ENCODE measurements at places on chromosomes 12 and 14.

GRCh38 chr14:101973356-101973755 lies 9.0 kb downstream of the DYNC1H1 start:
- no peak for DNase-seq

DNA sequence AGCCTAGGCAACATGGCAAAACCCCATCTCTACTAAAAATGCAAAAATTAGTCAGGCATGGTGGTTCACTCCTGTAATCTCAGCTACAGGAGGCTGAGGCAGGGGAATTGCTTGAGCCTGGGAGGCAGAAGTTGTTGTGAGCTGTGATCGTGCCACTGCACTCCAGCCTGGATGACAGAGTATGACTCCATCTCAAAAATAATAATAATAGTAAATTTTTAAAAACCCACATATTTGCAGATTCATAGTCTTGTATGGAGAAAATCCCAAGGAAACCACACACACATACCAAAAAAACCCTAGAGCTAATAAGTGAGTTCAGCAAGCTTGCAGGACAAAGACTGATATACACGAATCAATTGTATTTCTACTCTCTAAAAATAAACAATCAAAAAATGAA lies 19.0 kb upstream of the MTHFD1 start:
- DNase-seq = no peak

GRCh38 chr14:72892879-72893635 lies 844 bp downstream of the DPF3 start:
- DNase-seq = peak; percentile 33

GRCh38 chr12:94265966-94266745 lies 117.8 kb downstream of the PLXNC1 start:
- no peak for DNase-seq

- no peak for DNase-seq
These were observed 120.3 kb upstream of the PLEKHG7 start for GRCh38 chr12:92582475-92582874.

DNA sequence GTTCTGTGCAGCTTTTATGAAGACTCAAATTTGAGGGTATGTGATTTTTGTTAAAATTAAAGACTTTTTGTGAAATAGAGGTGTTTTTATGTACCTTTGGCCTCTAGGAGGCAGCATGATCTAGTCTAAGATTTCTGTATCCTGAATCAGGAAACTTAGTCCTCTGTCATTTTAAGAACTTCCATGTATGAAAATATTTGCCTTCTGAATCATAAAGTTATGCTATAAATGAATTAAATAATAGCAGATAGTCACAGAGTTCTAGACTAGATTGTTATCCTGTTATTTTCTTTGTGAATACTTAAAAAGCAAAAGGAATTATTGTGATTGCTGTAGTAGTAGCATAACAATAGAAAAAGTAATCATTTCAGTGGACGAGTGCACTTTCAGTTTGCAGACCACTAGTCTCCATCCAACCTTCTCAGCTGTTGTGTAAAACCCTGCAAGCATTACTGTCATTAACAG lies 56.3 kb downstream of the FGD4 start:
- peak; percentile 19 for DNase-seq

DNA sequence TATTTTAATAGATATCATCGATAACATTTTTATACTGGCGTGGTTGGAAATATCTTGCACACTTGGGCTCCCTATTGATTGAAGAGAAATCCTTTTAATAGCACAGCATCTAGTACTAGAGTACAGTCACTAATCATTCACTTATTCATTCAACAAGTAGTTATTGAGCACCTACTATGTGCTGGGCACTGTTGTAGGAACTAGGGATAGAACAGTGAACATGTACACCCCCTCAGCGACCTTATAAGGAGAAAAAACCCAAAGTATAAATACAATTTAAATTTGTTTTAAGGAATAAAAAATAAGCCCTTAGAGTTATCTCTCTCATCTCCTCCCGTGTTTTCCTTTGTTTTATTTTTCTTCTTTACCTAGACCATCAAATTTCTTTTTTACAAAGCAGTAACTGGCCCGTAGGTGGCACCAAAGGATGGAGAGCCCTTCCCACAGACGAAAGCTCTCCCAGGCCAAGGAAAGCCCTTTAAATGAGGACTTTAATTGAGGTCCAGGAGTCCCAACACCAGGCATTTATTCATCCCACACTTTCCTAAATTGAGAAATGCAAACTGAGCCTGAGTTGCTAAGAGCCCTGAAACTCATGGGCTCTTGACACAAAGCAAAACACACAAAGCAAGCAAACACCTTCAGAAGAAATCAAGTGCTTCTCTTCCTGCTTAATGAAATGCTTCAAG lies 29.0 kb downstream of the PEBP1 start:
- peak; percentile 21 for DNase-seq

- no peak for DNase-seq
These were observed 595.6 kb upstream of the ATP2B1 start for GRCh38 chr12:90304231-90304630.

DNA sequence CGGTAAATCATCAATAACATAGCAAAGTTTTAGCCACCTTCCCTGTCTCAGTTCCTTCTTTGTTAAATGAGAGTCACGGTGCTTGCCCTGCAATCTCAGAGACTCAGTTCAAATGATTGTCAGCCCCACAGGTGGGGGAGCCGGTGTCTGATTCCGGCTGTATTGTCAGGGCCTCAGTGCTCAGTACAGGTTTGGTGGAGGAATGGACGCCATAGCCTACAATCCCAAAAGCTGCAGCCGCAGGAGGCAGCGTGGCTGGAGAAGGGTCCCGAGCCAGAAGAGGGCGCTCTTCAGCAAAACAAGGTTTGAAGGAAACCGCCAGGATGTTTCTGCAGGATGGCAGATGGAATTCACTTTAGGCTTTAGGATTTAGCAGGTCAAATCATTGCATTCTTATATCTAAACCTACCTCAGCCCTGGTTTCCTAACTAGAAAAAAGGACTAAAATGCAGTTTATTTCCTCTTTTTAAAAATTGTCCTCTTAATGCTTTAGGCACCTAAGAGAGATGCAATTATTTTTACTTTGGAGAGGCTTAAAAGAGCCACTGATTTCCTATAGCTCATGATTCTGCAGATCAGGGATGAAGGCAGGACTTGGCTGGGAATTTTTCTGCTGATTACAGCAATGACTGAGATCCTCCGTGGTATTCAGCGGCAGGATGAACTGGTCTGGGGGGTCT lies 29.2 kb downstream of the FOS start:
- DNase-seq = no peak

- no peak for DNase-seq
These were observed 126.1 kb upstream of the FUT8 start for GRCh38 chr14:65286443-65286842.

- DNase-seq = no peak
These were observed 153.0 kb upstream of the DIO2 start for GRCh38 chr14:80364274-80364673.

DNA sequence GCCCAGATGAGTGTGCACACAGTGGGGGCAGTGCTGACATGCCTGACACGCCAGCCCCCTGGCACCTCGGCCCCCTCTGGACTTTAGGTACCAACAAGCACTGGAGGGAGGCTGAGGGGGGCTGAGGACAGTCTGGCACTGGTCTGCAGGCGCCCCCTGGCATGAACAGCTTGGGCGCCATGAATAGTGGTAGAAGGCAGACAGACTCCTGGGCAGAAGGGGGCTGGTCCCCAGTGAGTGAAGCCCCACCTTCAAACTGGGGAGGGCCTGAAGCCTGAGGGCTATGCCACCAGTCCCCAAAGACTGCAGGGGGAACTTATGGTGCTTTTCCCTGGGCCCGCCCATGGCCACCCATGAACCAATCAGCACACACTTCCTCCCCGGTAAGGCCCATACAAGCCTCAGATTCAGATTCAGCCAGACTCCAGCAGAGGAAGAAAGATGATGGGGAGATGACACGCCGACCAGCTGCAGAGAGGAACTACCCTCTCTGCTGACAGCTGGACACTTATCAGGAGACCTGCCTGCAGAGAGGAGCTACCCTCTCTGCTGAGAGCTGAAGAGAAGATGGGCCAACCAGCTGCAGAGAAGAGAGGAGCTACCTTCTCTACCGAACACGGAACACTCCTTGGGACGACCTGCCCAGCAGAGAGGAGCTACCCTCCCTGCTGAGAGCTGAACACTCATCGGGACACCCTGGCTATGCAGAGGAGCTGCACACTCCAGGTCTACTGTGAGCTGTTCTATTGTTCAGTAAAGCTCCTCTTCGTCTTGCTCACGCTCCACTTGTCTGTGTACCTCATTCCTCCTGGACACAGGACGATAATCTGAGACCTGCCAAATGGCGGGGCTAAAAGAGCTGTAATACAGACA lies 324.5 kb downstream of the PCNX1 start:
- no peak for DNase-seq

- no peak for DNase-seq
These were observed 605.2 kb downstream of the GALC start for GRCh38 chr14:87387806-87388205.

- peak; percentile 6 for DNase-seq
These were observed 478.0 kb downstream of the RMST start for GRCh38 chr12:97940629-97941028.

GRCh38 chr14:41899416-41899815 lies 292.7 kb downstream of the LRFN5 start:
- no peak for DNase-seq

DNA sequence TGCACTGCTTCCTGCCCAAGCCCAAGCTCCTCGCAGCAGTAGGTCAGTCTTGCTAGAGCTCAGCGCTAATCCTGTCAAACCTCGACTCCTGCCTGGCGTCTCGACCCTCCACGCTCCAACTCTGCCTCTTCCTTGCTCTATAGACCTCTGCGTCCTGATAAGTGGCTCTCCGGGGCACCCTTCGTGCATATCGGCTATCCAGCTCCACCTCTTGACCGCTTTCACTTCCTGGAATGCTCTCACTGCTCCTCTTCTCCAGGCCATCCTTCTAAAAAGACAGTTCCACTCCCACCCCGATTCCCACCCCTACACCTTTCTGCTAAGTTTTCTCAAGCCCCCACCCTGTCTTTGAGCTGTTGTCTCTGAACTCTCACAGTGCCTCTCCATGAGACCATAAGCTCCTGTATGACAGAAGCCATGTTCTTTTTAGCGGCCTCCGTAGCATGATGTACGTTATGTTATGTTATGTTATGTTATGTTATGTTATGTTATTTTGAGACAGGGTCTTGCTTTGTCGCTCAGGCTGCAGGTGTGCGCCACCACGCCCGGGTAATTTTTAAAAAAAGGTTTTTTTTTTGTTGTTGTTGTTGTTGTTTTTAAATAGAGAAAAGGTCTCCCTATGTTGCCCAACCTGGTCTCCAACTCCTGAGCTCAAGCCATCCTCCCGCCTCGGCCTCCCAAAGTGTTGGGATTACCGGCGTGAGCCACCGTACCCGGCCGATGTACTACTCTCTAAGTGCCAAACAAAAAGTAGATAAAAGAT lies 601 bp downstream of the COX14 start:
- DNase-seq = no peak

DNA sequence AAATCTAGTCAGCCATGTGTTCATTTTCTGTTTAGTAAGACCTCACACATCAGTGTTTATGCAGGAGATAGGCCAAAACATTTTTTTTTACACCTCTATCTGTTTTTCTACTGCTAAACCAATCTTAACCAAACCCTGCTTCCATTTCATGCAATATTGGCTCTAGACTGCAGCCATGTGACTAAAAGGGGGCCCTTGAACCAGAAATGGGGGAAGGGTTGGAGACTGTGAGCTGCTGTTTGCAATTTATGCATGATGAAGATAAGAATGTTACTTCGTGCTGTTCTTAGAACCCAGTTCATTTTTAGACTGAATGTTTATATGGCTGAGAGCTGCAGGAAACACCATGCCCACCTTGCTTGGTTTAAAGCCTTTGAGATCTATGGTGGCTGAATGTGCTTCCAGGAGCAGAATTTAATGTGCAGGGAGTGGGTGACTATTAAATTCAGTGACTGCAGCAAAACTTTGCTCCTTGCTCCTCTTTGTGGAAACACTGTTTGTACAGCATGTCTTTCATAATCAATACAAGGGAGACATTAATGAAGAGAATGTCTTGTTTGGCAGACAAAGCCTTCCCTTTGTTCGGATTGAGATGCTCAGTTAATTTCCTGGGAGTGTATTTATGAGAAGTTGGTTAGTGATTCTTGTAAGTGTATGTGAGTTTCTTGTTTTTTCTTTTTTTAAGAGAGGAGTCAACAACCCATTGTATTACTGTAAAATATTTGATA lies 53.6 kb downstream of the CHST11 start:
- no peak for DNase-seq

DNA sequence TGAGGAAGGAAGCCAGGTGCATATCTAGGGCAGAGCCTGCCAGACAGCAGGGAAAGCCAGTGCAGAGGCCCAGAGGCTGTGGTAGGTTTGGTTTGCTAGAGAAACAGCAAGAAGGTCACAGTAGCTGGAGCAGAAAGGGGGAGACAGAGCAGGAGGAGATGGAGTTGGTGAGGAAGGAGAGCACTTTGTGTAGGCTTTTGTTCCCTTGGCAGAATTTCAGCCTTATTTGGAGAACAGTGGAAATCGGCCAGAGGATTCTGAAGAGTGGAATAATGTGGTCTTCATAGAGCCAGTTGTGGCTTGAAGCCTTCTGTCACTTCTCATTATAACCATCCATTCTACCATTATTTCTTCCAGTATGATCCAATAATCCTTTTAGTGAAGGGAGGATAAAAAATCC lies 212.9 kb upstream of the FAR2 start:
- no peak for DNase-seq

DNA sequence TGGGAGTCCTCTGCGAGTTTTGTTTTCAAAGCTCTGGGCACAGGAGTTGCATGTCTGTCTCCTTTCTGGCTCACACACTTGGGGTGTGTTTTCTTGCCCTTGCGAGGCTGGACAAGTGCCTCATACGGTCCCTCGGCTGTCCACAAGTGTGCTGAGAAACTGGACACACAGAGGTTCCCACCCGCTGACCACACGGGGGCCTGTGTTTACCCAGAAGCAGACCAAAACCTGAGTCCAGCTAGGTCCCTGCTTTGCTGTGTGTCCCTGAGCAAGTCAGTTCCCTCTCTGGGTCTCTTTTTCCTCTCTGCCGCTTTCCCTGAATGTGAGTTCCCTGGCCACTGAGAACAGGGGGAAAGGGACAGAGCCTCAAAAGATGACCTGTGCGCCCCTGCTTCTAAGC lies 678 bp upstream of the OAS2 start:
- no peak for DNase-seq

DNA sequence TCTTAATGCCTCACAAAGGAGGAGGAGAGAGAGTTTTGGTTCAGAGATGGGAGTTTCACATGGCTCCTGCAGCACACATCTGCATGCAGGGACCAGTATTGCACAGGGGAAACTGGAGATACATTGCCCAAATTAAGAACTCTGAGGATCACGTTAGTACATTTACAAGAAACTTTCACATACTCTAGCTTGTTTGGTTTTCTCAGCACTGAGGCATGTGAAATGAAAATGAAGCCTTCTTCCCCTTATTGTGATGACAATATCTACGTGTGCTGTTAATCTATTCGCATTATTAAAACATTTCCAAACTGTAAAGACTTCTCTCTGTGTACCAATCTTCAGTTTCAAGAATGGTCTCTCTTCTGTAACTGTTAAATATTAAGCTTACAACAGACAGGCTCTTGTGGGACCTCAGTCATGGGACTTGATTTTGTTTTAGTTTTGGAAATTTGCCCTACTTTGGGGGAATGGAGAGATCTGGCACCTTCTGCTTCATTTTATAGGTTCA lies 124.7 kb downstream of the DAAM1 start:
- DNase-seq = no peak

- no peak for DNase-seq
These were observed 440.7 kb downstream of the CCER1 start for GRCh38 chr12:90514325-90514724.
